ENCODE measurements at places on chromosomes 13 and 19.

GRCh38 chr19:34960940-34961679, 2.9 kb downstream of the ZNF792 start:
- no peak for DNase-seq

- DNase-seq = no peak
These were observed at the start of gene MOB3A for GRCh38 chr19:2096034-2096479. Gene MOB3A (minus strand): TSS chr19:2096326. CDS start chr19:2078560, 17,766 bp downstream.

GRCh38 chr19:6073858-6074708, 36.2 kb downstream of the RFX2 start:
- DNase-seq = no peak

- no peak for DNase-seq
These were observed 29.2 kb downstream of the PHF11 start for GRCh38 chr13:49524740-49525501.

DNA sequence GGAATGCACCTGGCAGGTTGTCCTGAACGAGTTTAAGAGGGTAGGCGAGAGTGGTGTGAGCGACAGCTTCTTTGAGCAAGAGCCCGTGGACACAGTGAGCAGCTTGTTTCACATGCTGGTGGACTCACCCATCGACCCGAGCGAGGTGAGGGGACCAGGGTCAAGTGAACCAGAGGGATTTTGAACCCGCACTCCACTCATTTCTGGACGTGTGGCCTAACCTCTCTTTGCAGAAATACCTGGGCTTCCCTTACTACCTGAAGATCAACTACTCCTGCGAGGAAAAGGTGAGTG, 1.7 kb downstream of the CATSPERG start:
- no peak for DNase-seq

GRCh38 chr13:113086031-113086750, 19.4 kb upstream of the F7 start:
- no peak for DNase-seq

DNA sequence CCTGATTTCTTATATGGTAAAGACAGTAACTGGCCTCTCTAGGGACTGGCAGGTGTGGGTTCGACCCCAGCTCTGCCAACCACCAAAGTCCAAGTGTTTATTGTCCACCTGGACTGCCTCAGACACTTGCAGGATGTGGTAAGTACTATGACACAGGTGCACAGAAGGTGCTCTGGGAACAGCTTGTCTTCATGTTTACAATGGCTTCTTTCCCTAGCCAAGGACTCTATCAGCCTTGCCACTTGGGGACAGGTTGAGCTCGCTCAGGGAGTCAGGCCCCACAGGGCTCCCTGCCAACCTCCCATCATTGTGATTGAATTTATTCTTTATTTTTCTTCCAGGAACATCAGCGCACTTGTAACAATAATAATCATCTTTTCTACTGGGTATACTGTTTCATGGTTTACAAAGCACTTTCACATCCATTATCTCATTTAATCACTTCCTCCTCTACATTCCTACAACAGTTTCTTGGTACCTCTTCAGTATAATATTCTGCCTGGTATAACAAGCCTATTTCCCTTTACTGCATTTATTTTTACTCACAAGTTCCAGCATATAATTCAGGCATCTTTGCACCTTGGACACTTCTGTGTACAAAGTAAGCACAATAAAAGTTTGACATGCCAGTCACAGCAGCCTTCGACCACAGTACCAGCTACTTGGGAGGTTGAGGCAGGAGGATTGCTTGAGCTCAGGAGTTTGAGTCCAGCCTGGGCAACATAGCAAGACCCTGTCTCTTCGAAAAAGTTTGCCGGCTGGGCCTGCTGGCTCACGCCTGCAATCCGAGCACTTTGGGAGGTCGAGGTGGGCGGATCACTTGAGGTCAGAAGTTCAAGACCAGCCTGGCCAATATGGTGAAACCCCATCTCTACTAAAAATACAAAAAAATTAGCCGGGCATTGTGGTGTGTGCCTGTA, 24.2 kb upstream of the GATAD2A start:
- DNase-seq = no peak

DNA sequence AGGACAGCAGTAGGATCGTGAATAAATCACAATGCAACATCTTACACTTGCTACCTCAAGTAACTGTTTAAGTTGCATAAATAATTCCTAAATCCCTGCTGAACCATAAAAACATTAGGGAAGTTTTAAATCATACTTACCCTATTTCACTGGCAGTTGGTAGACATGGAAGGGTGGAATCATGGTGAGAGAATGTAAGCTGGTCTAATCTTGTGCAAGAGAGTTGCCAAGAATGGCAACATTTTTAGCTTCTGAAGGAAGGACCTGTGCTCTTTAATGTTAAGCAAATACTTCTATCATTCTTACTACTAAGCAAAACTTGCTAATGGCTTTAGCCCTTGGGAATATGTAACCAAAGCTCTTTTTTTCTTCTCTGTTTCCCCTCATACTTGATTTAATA, 46.8 kb downstream of the MTUS2 start:
- DNase-seq = no peak

- no peak for DNase-seq
These were observed 132.4 kb downstream of the USP12 start for GRCh38 chr13:27039171-27039701.

GRCh38 chr13:36154567-36155291, 23.5 kb upstream of the DCLK1 start:
- DNase-seq = no peak

- no peak for DNase-seq
These were observed 193.5 kb upstream of the KL start for GRCh38 chr13:32822771-32823170.

- no peak for DNase-seq
These were observed 772 bp downstream of the PARP4 start for GRCh38 chr13:24511816-24512196.

- no peak for DNase-seq
These were observed 575.6 kb downstream of the DCT start for GRCh38 chr13:93903909-93904308.

DNA sequence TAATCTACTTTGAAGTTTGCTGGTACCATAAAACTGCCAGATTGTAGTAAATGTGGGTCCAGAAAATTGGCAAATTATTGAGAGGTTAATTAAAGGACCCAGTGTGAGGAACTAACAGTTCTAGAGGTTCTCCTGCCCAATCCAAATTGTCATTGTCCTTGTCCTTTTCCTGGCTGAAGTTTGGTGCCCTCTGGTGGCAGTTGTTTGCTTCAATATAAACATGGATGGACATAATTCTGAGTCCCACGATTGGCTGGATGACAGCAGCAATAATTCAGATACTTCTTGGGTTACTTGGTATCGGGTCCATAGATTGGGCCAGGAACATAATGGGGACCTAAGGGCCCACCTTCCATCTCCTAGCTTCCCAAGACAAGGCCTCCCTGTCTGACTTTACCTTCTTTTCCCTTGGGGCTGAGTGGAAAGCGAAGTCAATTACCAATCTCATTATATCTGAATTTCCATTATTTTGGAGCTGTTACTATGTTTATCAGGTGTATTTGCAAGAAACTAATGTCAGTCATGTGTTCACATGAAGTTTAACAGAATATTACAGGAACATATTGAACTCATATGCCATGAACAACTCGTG, 33.8 kb upstream of the GARRE1 start:
- DNase-seq = peak; percentile 34

- no peak for DNase-seq
These were observed 242.2 kb downstream of the DCLK1 start for GRCh38 chr13:35888981-35889380.

- DNase-seq = no peak
These were observed 27.9 kb downstream of the PLEKHJ1 start for GRCh38 chr19:2207991-2208860.

GRCh38 chr13:24063281-24063877, 97.1 kb upstream of the SPATA13 start:
- DNase-seq = no peak

DNA sequence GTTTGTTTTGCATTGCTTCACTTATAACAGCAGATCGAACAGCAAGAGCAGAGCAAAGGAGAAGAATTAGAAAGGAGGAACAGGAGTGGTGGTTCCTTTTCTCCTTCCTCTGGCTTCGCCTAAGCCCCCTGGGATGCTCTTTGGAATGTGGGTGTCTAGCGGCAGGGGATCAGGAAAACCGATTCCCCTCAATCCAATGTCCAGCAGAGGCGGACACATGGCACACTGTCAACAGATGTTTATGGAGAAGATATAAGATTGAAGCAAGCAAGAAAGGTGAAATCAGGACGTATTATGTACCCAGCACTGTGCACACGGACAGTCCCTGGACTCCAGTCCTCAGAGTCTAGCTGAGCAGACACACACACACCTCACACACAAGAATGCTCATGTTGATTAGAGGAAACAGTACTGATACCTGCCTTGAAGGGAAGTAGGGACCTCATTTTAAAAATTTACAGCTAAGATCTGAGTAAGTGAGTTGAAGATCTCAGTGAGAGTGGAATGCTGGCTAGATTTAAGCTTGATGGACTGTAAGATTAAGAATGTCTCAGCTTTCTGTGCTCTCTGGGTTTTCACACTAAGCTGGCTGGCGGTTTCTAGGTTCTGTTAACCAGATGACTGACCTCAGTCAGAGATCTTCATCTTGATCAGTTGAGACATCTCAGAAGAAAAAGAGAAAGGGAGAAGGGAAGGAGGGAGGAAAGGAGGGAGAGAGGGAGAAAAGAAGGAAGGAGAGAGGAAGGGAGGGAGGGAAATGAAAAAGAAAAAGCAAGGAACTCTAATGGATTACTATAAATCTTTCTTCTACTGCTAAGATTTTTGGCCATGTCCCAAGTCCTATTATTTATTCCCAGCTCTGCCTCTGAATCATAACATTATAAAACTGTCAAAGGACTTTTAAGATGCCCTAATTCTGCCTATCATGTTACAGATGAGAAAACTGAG, 44.8 kb downstream of the FLT1 start:
- no peak for DNase-seq

GRCh38 chr13:94673851-94674250, 38.5 kb downstream of the SOX21 start:
- no peak for DNase-seq

- DNase-seq = no peak
These were observed 47.5 kb downstream of the SOX21 start for GRCh38 chr13:94664889-94665288.

DNA sequence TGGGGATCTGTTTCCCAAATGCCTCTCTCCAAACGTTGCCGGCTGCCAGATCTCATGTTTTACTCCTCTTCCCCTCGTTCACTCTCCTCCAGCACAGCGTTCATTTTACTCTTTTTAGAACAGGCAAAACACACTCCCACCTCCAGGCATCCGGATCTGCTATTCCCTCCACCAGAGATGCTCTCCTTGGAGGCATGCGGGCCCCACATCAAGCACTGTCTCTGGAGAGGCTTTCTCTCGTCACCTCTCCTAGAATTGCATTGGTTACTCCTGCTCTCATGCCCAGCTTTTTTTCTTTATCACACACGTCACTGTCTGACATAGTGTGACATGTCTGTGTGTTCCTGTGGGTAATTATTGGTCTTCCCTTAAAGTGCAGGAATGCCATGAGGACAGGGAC, 20.1 kb upstream of the MYADM start:
- no peak for DNase-seq

GRCh38 chr19:17097593-17098126, 22.1 kb downstream of the MYO9B start:
- no peak for DNase-seq

DNA sequence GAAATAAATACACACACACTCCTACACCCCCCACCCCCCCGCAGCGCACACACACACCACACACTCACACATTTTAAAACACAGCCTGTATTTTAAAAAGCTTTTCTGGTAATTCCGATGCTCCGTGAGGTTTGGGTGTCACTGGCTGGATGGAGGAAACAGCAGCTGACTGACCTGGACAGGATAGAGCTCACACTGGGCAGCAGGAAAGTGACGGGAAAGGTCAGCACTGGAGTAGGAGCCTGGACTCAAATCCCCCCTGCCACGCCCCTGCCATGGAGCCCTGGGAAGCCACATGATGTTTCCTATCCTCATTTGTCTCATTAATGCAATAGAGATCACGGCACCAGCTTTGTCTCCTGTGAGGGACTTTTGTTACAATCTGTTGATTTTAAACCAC, 49.3 kb upstream of the STARD13 start:
- no peak for DNase-seq

GRCh38 chr19:407511-408440, 1.2 kb downstream of the C2CD4C start:
- no peak for DNase-seq

DNA sequence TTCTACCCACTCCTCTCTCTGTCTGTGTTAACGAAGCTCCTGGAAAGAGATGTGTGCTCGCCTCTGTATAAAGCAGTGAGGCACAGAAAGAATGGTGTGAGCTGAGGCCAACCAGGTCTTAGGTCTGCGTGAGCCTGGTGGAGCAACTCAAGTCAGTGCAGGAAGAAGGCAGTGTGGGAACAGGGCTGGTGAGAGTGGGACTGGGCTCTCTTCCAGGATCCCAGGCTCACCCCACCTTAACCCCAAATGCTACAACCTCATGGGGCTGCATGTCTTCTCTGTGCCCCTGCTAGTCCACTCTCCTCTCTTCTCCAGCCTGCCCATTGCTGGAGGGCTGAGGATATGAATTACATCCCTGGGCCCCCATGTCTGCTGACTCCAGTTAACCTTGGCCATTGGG, 127.4 kb downstream of the DCT start:
- no peak for DNase-seq

DNA sequence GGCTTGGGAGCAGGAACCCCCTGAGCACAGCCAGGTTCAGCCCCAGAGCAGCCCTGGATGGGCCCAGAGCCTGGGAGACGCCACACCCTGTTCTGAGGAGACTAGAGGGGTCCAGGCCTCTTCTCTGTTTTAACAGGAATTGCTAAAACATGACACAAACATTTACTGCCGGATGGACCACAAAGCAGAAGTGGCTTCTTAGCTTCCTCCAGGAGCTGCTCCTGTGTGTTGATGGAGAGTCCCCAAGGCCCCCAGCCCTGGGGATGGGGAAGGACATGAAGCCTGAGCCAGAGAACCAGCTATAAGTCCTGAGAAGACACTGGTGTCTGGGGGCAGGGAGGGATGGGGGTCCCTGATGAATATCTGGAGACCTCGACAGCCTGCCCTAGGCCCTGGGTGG, 14.6 kb downstream of the CEACAM3 start:
- no peak for DNase-seq

DNA sequence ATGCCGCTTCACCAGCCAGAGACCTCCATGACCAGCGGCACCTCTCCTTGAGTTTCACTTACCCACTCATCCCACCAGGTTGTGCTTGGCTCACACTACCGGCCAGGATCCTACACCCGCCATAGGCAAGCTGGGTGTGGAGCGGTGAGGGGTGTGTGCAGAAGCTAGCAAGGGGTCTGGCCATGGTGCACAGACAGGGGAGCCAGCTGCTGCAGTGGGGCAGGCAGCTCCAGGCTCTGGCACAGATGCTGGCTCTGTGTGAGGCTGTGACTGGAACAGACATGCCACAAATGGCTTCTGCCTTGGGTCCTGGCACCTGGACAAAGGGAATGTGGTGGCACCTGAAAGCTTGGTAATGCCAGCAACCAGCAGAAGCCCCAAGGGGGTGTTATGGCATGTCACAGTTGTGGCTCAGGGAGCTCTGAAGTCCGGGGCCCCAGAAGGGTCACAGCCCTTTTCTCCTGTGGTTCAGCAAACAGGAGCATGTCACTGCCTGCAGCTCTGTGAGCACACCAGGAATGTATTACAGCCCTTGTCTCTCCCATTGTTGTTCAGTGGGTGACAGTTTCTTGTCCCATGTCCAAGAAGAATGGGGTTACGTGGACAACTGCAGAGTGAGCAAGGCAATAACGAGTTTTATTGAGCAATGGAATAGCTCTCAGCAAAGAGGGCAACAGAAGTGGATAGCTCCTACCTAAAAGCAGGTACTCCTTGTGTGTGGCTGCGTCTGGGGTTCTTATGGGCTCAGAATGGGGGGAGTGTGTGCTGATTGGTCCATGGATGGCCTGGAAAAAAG, 2791.0 kb upstream of the PCDH20 start:
- DNase-seq = no peak

GRCh38 chr13:88097541-88097940, 426.4 kb downstream of the SLITRK5 start:
- DNase-seq = no peak

Measured in glomerular endothelial cell (primary cell).